Calu3 (cell line): ENCODE measurements at places on chromosomes 7 and 10. TPM values are rescaled to one million over a fixed set of nuclear protein-coding genes. Genes with fewer than 3 reads are reported as not detected.

- DNase-seq: no peak
- H3K27me3 ChIP-seq: no peaks in the 10 kb centered on the region
- H3K4me1 ChIP-seq: no peaks in the 10 kb centered on the region
- H3K4me3 ChIP-seq: no peak overlapping the region
- H3K27ac ChIP-seq: no peak overlapping the region
- no peaks in the 10 kb centered on the region for H3K36me3 ChIP-seq
These were observed 82.0 kb downstream of the KIF20B start for GRCh38 chr10:89783406-89783805.

NEUROD6 gene
- total RNA-seq: not detected in 2 replicates

DNA sequence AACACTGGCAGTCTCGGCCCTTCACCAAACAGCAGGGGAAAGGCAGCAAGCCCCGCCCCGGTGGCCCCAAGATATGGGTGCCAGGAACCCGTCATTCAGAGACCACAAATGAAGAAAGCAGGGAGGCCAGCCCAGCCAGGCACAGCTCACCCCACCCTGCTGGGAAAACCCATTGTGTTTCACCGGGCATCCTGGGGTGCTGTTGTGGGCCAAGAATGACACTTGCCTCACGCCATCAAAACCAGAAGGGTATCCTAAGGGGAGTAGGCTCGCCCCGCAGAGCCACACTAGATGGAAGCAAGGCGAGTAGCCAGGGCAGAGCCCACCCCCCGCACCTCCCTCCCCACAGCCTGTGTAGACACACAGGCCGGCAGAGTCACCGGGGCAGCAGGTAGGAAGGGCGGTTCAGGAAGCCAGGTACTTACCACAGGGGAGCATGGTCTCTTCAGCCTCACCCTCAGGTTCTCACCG lies 72.5 kb upstream of the KCNMA1 start:
- no peak overlapping the region for H3K27ac ChIP-seq
- no peaks in the 10 kb centered on the region for H3K27me3 ChIP-seq
- no peak for DNase-seq

DNA sequence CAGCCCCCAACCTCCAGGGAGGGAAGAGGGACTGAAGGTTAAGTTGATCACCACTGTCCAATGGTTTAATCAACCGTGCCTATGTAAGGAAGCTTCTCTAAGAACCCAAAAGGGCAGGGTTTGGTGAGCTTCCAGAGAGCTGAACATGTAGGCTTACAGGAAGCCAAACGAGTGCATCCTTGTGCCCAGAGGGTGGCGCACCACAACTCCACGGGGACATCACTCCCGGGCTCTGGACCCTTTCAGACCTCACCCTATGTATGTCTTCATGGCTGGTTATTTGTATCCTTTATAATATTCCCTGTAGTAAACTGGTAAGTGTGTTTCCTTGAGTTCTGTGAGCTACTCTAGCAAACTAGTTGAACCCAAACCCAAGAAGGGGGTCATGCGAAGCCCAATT lies 11.5 kb upstream of the NFKB2 start:
- H3K4me3 ChIP-seq: no peak overlapping the region
- no peaks in the 10 kb centered on the region for H3K27me3 ChIP-seq
- H3K4me1 ChIP-seq: no peaks in the 10 kb centered on the region
- DNase-seq: no peak
- H3K27ac ChIP-seq: no peak overlapping the region
- peaks cover 33% of the 10 kb centered on the region for H3K36me3 ChIP-seq

GRCh38 chr7:88590963-88591362 lies 168.5 kb upstream of the ZNF804B start:
- H3K27me3 ChIP-seq: no peaks in the 10 kb centered on the region
- H3K4me3 ChIP-seq: no peak overlapping the region
- no peak overlapping the region for H3K27ac ChIP-seq
- no peak for DNase-seq
- no peaks in the 10 kb centered on the region for H3K36me3 ChIP-seq
- H3K4me1 ChIP-seq: no peaks in the 10 kb centered on the region

DNA sequence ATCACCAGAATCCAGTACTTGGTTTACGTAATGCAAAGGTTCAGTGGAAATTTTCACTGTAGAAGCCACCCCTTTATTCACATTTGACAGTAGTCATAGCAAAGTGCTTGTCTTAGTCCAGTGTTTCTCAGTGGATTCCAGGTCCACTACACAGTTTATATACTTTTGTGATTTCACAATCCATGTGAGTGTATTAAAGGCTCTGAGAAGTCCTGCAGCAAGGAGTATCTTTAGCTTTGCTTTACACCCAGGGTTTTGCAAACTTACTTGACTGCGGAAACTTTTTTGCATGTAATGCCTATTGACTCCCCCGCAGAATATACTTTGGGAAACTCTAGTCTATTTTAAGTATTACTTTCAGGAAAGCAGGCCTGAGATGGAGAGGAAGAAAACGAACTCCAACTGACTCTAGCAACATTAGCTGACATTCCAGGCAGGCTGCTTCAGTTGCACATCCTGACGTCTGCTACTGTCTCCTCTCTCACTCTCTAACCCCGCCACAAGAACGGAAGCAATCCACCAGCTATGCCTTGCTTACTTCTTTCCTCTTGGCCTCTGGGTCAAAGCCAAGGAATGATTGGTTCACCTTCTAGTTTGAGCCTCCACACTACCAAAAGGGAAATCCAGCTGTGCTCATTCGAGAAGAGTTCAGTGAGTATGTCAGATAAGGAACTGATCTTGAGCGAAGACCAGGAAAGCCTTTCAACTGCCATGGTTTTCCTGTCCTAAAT lies 6.2 kb downstream of the PLXNA4 start:
- DNase-seq: no peak
- no peak overlapping the region for H3K4me3 ChIP-seq
- H3K36me3 ChIP-seq: no peaks in the 10 kb centered on the region

- no peaks in the 10 kb centered on the region for H3K4me1 ChIP-seq
- no peaks in the 10 kb centered on the region for H3K36me3 ChIP-seq
- H3K27ac ChIP-seq: no peak overlapping the region
- no peak for DNase-seq
- peaks cover 68% of the 10 kb centered on the region for H3K27me3 ChIP-seq
- no peak overlapping the region for H3K4me3 ChIP-seq
These were observed 3.5 kb downstream of the TMEM273 start for GRCh38 chr10:49184642-49185111.

DNA sequence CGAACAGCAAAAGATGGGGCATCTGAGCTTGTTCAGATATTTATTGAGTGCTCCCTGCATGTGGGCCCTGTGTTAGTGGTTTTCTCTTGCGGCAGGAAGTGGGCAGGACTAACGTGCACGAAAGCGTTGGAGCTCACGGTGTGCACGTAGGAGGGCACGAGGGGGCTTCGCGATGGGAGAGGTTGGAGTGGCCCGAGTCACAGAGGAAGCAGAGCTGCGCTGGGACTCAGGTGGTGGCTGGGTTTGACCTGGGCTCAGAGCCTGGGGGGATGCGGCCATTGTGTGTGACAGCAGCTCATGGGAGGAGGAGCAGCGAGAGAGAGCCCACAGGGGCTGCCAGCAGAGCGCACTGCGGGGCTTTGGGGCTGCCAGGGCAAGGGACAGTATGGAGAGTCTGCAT lies 7.7 kb downstream of the ZSCAN25 start:
- no peak overlapping the region for H3K4me3 ChIP-seq
- H3K4me1 ChIP-seq: no peaks in the 10 kb centered on the region
- no peak overlapping the region for H3K27ac ChIP-seq
- no peaks in the 10 kb centered on the region for H3K27me3 ChIP-seq
- peaks cover 15% of the 10 kb centered on the region for H3K36me3 ChIP-seq
- DNase-seq: no peak

GRCh38 chr10:58265249-58265648 lies 2.4 kb downstream of the IPMK start:
- peaks cover 6% of the 10 kb centered on the region for H3K4me1 ChIP-seq
- no peak overlapping the region for H3K4me3 ChIP-seq
- no peak for DNase-seq
- no peaks in the 10 kb centered on the region for H3K27me3 ChIP-seq
- H3K36me3 ChIP-seq: peaks cover 41% of the 10 kb centered on the region

DNA sequence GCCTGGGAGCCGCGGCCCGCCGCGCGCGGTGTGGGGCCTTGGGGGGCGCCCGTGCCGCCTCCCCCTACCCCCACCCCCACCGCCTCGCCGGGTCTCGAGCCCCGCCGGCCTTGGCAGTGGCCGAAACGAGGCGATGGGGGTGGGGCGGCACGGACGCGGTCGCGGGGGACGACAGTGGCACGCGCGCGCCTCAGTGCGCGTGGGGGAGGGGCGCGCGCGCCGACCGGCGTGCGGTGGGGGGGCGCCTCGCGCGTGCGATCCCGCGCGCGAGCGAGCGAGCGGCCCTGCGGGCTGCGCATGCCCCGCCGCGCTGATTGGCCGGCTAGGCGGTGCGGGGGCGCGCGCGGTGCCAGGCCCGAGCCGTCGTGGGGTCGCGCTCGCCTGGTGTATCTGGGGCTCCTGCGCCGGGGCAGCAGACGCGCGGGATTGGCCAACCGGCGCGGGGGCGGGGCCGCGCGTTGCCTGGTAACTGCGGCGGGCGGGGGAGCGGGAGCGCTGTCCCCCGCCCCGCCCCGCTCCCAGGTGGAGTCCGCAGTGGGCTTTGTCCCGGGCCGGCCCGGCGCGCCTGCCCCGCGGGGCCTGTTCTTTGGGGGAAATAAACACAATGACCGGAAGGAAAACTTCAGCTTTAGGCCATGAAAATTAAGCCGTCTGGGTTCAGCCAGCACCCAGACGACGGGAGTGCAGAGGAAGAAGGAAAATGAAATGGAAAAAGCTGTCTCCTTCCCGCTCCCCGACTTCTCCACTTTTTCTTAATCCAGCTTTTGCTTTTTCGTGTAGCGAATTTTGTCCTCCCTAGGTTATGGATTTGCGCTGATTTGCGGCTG lies 873 bp downstream of the GTF2I start:
- peaks cover 24% of the 10 kb centered on the region for H3K4me1 ChIP-seq
- peak overlapping the region; percentile 42 for H3K27ac ChIP-seq
- peak; percentile 95 for DNase-seq
- peaks cover 51% of the 10 kb centered on the region for H3K36me3 ChIP-seq

DNA sequence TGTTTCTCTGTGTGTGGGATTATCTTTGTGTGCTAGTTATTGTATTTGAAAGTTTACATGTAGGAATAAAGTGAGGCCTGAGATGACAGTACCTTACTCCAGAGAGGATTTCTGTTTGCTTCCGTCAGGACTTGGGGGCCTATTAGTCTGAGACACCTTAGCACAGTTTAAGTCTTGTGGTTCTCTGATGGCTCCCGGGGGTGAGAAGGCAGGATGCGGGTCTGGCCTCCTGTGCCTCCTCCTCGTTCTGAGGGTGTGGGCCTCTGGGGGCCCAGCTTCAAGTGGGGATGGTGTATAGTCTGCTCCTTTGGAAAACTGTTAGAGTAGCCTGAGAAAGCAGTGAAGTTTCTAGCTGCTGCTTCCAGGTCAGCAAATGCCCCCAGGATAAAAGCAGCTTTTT lies 12.4 kb downstream of the MTURN start:
- no peak for DNase-seq
- H3K36me3 ChIP-seq: peaks cover 11% of the 10 kb centered on the region
- no peak overlapping the region for H3K4me3 ChIP-seq
- H3K27me3 ChIP-seq: no peaks in the 10 kb centered on the region
- no peak overlapping the region for H3K27ac ChIP-seq
- peaks cover 26% of the 10 kb centered on the region for H3K4me1 ChIP-seq

DNA sequence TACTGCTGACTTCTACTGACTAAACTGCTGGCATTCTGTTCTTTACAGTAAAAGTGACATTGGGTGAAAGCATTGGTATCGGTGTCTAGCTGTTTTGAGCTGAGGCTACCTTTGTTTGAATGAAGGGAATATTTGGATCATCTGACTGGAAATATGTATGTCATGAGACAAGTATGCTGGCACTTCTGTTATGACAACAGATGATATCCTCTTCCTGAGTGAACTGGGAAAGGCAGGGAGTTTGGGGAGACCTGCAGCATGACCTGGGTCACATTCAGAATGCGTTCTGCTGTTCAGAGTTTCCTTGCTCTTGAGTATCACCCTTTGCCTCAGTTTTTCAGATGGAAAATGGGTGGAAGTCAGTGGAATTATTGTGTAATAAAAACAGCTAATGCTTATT lies 81.8 kb downstream of the PLCE1 start:
- H3K4me1 ChIP-seq: no peaks in the 10 kb centered on the region
- no peak for DNase-seq
- H3K27ac ChIP-seq: no peak overlapping the region

- peaks cover 39% of the 10 kb centered on the region for H3K4me1 ChIP-seq
- no peak overlapping the region for H3K27ac ChIP-seq
- H3K27me3 ChIP-seq: no peaks in the 10 kb centered on the region
- no peak overlapping the region for H3K4me3 ChIP-seq
- peaks cover 28% of the 10 kb centered on the region for H3K36me3 ChIP-seq
These were observed 3.3 kb downstream of the XPNPEP1 start for GRCh38 chr10:109920016-109920415.

CRTAC1 gene
- not detected in 2 replicates for total RNA-seq

DNA sequence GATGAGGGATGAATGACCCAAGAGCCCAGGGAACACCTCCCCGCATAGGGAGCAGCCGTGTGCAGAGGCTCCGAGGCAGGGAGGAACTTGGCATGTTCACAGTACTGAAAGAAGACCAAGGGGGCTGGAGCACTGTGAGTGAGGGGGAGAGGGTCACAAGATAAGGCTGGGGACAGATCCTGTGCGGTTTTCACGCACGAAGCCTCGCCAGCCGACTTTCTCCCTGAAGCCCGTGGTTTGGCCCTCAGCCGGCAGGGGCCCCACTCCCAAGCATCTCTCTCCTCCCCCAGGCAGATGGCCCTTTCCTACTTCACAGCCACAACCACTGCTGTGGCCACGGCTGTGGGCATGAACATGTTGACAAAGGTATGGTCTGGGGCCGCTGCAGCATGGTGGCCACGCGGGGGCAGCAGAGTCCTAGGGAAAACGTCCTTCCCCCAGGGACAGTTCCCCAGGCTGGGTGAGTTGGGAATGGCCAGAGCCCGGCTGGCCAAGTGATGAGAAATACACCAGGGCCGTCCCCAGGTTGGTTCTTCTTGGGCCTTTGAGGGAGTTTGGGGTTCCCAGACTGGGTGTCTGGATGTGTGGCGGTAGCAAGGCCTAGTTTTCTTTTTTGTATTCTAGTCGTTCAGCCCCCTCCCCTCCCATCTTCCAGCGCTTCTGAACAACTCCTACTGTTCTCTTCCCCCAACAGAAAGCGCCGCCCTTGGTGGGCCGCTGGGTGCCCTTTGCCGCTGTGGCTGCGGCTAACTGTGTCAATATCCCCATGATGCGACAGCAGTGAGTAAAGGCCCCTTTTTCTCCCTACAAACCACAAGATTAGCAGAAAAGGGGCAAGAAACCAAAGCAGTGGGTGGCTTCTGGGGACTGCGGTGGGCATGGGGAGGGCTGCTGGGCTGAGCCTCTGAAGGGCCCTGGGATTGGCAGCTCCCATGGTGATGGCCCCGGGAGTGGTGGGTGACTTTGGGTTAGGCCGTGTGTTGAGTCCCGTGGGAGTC lies 14.4 kb upstream of the WBP1L start:
- H3K27ac ChIP-seq: no peak overlapping the region
- H3K4me1 ChIP-seq: peaks cover 8% of the 10 kb centered on the region
- no peaks in the 10 kb centered on the region for H3K27me3 ChIP-seq
- H3K4me3 ChIP-seq: no peak overlapping the region
- H3K36me3 ChIP-seq: peaks cover 4% of the 10 kb centered on the region
- peak; percentile 78 for DNase-seq

GRCh38 chr10:106537866-106538265 lies 626.6 kb downstream of the SORCS1 start:
- no peak overlapping the region for H3K27ac ChIP-seq
- H3K36me3 ChIP-seq: no peaks in the 10 kb centered on the region
- no peak overlapping the region for H3K4me3 ChIP-seq

PTPRN2 gene
- total RNA-seq: 1.9 and 2.0 TPM in 2 replicates

DNAJC9 gene
- total RNA-seq: 38.0 and 39.8 TPM in 2 replicates
